ACHN (cell line): ENCODE measurements at places on chromosomes 1 and 21.

- no peak for DNase-seq
These were observed 10.2 kb upstream of the CACHD1 start for GRCh38 chr1:64459743-64460142.

GRCh38 chr1:223831755-223832636, 13.8 kb downstream of the TP53BP2 start:
- no peak for DNase-seq

GRCh38 chr1:55331351-55331750, 116.2 kb upstream of the USP24 start:
- DNase-seq, result no peak

DNA sequence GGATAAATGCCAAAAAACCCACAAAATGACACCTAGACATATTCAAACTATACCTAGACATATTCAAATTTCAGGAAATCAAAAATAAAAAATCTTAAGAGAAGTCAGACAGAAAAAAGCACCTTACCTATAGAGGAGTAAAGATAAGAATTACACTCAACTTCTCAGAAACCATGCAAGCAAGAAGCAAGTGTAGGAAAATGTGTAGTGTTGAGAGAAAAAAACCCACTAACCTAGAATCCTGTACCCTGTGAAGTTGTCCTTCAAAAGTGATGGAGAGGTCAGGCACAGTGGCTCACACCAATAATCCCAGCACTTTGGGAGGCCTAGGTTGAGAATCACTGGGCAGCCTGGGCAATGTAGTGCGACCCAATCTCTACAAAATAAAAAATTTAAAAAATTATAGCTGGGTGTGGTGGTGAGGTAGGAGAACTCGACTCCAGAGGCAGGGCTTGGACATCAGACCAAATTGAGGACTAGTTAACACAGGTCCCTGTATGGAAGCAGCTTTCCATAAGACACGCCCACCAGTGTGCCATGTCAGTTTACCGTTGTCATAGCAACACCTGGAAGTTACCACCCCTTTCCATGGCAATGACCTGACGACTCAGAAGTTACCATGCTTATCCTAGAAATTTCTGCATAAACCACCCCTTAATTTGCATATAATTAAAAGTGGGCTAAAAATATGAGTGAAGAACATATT, 20.7 kb downstream of the PDIK1L start:
- no peak for DNase-seq

DNA sequence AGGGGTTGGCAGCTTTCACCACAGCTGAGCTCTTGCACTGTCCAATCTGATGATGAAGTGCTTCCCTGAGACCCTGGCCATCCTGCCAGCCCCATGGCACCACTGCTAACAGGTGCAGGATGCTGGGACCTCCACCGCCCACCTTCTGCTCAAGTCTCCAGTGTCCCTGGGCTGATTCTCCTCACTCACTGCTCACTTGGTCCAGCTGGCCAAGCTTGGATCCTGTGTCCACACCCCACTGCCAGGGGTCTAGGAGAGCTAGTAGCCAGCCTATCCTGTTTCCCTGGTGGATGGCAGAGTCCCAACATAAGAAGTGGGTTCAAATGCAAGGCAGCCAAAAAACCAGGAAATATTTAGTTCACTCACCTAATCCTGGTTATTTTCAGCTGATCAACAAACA, 217.2 kb upstream of the IRF2BP2 start:
- DNase-seq, result no peak

DNA sequence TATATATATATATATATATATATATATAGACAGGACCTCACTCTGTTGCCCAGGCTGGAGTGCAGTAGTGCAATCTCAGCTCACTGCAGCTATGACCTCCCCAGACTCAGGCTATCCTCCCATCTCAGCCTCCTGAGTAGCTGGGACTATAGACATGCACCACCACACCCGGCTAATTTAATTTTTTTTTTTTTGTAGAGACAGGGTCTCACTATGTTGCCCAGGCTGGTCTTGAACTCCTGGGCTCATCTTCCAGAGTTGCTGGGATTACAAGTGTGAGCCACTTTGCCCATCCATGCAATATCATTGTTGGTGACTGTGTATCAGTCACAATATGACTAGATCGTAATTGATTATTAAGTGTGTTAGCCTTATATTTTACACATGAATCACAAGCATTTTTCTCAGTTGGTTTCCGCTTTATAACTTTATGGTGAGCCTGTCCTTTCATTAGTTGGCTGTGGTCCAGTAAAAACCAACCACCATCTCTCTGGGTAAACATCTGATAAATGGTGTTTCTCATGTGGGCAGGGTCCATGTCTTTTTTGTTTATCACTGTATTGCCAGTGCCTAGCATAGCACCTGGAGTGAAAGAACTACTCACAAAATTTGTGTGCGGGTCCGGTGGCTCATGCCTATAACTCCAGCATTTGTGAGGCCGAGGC, 63.6 kb downstream of the MYOM3 start:
- no peak for DNase-seq

GRCh38 chr1:229035748-229036082, 235.2 kb upstream of the RAB4A start:
- no peak for DNase-seq

DNA sequence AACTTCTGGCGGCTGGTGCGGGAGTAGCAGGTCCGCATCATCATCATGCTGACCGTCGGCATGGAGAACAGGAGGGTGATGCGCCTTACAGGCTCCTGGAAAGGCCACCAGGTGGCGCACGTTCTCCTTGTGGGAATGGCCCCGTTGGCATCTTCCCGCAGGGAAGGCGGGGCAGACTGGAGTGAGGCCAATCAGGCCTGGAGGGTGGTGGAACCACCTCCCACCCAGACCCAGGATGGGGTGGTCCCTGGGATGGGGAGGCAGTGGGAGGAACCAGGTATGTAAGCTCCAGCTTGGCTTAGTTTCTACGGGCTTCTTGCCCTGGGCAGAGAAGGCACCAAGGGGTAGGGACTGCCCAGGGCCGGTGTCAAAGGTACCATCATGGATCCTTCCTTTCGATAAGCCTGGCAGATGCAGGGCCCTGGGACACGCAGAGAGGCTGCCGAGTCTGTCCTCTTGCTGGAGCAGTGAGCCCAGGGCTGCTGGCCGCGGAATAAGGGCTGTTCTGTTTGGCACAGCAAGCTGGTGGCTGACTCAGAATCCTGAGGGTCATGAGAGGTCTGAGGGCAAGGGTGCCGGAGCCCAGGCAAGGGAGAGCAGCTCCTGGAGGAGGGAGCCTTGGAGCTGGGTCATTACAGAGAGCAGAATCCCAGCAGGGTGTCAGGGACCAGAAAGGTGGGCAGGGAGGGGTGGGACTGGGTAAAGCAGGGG, 8.7 kb upstream of the LGR6 start:
- peak; percentile 92 for DNase-seq

GRCh38 chr1:40519517-40519916, 10.9 kb downstream of the EXO5 start:
- no peak for DNase-seq

DNA sequence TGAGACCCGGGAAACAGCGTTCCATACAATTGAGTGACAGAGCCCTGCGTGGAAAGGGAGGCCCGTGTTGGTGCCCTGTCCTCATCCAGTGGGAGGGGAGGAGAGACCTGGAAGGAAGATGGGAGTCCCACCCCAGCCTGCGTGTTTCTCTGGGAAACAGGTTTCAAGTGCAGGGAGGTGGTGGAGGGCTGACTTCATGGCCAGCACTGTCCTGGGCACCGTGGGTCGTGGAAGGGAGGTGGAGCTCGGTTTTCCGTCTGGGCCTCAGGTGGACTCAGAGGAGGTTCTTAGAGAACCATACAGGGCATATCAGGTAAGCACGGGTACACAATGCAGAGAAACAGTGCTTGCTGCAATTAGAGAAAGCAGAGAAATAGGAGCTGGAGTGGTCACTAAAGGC, 222.6 kb downstream of the CAMTA1 start:
- no peak for DNase-seq

DNA sequence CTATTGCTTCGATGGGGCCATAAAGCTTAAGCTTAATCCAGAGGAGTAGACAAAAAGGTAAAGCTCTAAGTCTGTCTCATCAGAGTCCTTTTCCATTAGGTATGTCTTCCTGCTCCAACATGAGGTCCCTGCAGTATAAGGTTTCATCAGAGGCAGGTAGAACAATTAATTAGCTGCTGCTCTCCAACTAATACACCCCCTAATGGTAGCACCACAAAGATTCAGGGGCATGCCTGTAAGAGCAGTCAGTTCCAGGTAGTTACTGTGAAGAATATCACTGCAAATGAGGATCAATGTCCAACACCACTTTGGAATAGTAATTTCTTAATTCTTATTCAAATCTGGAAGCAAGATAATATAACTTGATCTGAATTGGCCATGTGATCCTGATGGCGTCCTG, 160.3 kb upstream of the ESRRG start:
- no peak for DNase-seq

- peak; percentile 33 for DNase-seq
These were observed 25.8 kb downstream of the PTPN14 start for GRCh38 chr1:214525535-214526019.

DNA sequence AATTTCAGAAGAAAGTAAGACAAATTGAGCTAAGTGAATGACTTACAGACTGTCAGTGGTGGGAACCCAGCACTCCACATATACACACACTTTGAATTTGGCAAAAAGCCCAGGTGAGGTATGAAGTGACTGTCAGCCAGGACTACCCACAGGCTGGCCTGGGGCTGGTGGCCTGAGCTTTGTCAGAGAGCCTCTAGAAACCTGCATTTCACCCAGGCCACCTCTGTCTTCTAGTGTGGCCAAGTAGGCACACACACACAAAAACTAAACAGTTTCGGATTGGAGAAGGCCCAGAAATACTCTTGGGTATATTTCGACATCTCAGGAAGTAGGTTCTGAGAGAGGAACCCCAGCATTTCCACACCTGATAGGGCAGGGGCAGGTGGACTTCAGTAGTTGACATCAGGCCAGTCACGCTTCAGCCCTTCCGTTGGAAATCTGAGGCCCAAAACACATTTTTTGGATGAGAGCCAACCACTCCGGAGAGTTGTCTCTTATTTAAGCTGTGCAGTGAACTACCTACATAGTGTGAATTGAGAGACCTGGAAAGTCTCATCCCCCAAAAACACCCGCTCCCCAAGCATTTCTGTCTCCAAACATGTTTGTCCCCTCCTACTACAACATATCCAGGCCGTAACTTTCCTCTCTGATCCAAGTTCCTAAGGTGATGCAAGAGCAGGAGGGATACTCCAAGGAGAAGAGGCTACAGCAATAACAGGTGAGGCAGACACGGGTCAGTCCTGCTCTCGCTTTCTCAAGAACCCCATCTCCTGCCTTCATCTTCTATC, 167.2 kb upstream of the PROX1 start:
- DNase-seq, result no peak

DNA sequence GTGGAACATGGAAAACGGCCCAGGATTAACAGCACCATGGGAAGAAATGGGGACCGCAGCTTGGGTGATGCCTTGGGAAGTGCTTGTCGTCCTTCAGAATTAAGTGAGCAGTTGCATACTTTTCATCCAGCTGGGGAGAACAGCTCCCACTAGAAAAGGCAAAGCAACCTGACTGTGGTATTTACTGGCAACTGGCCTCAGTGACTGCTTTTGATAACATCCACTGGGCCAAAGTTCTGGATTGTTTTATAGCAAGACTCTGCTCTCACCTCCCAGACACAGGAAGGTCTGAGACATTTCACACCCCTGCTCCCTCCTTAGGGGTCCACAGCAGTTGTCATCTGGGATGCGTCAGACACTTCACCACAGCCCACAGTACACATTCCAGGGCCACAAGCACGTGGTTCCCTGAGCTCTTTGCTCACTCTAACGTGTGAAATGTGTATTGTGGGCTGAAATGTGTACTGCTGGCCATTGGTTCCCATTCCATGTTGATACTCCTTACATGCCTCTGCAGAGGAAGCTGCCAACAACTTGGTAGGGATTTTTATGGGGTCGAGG, 6.6 kb downstream of the PAPPA2 start:
- DNase-seq, result no peak

DNA sequence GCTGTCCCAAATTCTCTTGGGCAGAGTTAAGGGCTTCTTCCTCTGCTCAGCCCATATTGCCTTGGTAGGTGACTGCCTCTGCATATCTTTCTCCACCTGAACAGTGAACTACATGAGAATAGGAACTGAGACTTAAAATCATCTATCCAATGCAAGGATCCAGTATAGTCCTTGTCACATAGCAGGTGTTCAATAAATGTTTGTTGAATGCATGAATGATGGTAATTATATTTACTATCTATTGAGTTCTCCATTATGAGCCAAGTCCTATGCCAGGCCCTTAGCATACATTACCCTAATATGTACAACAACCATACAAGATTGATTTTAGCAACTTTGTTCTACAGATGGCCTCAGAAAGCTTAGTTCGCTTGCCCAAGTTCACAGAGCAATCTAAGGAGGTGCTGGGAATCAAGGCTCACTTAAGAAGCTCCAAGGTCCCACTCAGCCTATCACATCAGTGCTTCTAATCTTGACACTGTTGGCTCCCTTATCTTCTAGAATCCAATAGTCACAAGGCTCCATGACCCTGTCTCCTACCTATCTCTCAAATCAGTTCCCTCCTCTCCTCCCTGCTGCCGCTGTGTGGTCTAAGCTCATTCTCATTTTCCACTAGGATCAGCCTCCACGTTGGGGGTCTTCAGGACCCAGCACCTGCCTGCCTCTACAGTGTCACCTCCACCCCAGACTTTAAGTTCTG, 2.2 kb upstream of the CDK18 start:
- no peak for DNase-seq

DNA sequence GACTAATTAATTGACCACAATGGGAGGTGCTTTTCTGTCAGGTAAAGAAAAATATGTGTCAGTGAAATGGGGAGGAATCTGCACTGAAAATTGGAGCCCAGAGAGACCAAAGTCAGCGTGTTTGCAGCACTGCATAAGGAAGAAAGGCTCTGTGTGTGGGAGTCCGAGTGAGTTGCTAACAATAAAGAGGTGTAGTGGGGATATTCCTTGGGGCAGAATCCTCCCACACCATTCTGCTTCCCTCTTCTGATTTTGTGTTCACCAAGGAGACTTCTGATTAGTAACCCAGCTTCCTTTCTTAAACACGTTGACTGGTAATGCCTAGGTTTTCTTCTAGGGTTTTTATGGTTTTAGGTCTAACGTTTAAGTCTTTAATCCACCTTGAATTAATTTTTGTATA, 240.5 kb downstream of the RPS6KC1 start:
- DNase-seq, result no peak

- DNase-seq, result no peak
These were observed 228.8 kb downstream of the DISC1 start for GRCh38 chr1:231855361-231855760.

DNA sequence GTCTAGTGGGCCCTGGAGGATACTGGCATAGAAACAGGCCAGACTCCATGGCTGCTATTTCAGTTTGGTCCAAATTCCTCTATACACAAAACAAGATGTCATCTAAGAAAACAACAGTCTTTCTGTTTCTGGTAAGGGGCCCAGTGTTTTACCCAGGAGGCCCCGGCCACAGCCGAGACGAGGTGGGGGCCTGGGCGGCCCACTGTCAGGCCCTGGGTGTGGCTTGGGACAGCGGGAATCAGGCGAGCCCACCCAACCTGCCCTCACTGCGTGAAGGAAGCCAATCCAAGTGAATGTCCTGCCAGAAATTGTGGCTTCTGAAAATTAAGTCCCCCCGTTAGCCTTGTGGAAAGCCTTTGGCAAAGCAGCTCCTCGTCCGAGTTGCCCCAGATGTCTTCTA, 31.2 kb upstream of the GPR153 start:
- no peak for DNase-seq
